ENCODE measurements at places on chromosomes 16 and 17.

- no peak for DNase-seq
Measured at GRCh38 chr16:51881731-51882130, 665.2 kb downstream of the TOX3 start.

GRCh38 chr17:48818361-48818841, 1.4 kb upstream of the TTLL6 start:
- no peak for DNase-seq

DNA sequence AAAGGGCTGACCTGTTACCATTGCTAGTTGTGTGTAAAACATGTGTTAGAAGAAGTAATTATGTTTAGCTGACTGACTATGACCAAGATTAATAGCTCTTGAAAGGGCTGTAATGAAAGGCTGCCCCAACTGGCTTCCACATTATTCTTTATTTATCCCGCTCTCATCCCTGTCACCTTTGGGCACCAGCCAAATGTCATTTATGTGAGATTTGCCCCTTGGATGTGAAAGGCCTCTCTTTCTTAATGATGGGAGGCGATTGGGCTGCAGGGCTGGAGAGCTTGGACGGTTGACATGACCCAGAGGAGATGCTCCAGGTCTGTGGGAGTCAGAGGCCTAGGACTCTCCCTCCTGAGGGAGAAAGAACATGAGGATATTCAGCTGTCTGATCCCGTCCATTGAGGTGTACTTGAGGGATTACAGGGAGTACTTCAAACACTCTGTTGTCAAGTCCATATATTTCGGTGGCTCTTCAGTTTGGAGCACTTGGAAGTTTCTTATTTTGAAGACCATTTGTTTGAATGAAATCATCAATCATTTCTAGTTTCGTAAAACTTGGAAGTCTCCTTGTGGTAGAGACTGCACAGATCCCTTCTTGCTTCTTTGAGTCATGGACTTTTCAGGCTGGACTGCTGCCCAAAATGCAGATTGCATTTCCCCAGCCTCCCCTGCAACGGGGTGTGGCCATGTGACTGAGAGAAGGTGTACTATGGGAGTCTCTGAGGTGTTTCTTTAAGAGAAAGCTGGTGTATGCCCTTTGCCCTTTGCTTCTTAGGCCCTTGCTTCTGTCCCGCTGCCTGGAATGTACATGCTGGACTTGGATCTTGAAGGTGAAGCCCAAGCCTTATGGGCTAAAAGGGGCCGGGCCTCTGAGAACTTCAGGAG, 51.3 kb downstream of the FTO start:
- peak; percentile 36 for DNase-seq

DNA sequence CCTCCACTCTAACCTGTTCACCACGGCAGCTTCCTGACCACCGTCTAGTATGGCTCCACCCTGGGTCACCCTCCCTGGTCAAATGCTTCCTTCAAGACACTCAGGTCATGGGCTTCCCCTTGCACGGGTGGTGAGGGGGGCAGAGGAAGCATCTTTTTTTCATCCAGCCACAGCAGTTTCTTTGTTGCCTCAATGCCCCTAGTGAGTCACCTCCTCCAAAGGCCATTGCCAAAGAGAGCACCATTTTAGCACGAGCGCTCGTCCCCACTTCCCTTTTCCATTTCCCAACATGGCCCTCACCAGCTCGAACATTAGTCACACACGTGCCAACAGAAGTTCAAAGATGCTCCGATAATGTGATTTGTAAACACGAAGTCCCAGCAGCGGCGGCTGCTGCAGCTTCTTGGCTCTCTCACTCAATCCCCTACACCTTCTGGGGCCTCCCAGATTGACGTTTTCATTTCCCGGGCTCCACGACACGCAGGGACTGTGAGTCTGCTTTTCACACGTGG, 134.6 kb downstream of the GAS7 start:
- DNase-seq, result no peak

DNA sequence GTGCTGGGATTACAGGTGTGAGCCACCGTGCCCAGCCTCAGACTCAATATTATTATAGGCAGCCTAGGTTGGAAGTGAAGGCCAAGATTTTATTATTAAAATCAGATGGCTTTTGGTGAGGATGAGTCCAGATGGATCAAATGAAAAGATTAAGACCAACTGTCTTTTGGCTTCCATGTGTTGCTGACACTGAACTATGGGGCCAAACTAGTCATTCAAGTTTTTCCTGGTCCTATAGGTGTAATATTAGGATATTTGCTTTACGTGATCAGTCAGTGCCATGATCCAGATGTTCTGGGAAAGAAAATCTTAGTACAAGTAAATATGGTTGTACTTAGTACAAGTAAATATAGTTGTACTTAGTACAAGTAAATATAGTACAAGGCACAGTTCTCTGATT, 140.6 kb downstream of the MAP2K6 start:
- DNase-seq, result no peak

DNA sequence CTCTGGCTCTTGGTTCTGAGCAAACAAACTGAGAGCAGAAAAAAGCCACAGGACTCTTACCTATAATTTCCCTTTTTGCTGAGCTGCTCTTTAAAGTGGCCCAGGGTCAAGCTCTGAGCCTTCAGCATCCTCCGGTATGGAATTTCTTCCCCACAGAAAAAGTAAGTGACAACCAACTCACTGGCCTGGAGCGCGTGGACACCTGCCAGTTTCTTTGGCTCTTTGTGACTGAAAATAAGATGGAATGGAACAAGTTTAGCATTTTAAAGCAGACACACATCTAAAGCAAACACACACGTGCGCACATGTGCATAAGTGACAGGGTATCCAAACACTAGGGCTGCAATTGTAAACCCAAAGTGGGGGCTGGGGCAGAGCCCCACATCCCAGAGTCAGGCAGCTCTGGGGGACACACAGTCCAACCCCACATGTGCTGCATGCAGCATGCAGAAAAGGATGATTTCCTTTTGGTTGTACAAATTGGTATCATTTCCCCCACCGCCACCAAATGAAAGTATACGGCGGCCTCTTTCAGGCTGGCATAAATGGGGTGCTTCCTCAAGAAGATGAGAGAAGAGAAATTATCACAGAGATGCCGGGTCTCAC, 27.5 kb downstream of the AXIN2 start:
- no peak for DNase-seq

GRCh38 chr16:66635406-66635805, 30.9 kb downstream of the CMTM3 start:
- DNase-seq, result no peak

DNA sequence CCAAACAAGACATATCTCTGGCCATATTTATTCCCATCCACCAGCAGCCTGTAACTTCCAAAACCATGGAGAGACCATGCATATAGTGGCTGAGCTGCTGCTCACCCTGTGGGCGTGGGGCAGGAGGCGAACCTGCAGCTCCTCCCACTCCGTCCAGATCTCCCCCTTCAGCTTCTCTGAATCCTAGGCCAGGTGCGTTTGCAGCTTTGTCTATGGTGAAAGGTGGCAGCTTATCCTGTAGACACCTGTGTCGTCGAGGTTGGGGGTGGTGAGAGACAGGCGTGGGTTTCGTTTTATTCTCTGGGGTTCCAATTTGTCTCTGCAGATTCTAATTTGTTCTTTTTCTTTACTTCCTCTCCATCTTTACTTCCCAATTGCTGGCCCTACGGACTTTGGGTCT, 9.7 kb upstream of the ANKS4B start:
- DNase-seq, result no peak

DNA sequence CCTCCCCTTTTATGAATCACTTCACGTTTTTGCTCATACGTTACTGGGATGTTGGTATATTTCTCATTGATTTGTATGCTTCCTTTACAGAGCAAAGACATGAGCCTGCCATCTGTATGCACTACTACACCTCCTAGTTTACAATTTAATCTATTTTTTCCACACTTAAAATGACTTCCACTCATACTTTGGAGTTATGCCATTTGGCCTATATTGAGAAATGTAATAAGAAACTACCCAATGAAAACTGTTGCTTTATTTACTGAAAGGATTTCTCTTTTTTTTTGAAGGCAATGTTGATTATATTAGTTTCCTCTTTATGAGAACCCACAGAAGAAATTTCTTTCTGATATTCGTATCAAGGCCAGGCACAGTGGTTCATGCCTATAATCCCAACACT, 43.1 kb downstream of the DUSP14 start:
- DNase-seq, result no peak

DNA sequence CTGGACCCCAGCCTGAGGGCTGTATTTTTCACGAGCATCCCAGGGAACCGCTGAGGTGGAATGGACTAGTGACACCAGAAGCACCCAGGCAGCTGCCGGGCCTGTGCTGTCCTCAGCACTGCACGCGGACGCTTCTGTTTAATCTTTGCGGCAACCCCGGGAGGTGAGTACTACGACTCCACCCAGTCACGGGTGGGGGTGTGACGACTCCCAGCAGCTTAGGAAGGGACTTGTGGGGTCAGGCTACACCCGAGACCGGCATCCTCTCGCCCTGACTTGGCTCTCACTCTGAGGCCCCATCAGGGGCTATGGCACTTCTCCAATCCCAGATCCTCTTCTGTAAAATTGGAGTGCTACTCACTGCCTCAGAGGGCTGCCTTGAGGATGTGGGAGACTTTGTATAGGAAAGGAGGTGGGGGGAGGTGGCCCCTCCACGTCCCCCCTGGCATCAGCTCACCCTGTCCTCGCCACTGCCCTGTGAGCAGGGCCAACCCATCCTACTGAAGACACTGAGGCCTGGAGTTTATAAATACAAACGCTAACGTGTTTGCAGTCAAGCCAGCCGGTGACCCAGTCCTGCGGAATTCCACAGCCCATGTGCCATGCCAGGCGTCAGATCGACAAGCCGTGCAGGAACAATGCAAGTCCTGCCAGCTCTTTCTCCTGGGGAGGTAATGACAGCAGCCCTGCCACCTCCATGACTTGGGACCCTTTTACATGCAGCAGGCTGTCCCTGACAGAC, 44.4 kb downstream of the PPL start:
- peak; percentile 37 for DNase-seq

DNA sequence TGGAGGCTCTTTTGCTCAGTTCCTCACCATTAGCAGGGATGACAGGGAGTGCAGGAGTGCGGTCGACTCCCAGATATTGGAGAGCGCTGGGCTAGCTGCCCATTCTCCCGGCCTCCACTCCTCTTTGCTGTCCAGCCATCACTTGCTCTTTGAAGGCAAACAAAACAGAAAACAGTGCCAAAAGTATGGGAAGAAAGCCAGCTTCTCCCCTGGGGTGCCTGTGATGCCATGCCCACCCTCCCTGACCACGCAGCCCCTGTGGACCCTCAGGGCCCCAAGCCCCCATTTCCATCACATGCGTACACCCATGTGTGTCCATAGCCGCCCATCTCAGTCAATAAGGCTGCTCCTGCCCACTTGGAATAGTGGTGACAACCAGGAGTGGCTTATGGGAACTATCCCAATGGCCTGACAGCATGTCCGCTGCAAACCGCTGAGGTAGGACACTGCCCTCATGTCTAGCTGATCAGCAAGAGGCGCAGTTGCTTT, 30.0 kb downstream of the MAPT start:
- no peak for DNase-seq

- no peak for DNase-seq
Measured at GRCh38 chr16:4833584-4833983, 13.5 kb downstream of the GLYR1 start.

DNA sequence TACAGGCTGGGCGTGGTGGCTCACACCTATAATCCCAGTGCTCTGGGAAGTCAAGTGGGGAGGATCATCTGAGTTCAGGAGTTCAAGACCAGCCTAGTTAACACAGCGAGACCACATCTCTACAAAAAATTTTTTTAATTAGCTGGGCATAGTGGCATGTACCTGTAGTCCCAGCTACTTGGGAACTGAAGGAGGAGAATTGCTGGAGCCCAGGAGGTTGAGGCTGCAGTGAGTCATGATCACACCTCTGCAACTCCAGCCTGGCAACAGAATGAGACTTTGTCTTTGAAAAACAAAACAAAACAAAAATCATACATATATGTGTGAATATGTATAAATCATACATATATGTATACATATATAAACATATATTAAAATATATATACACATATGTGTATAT, 54.1 kb upstream of the MARCHF10 start:
- no peak for DNase-seq

- DNase-seq, result no peak
Measured at GRCh38 chr17:9239793-9240658, 218.7 kb downstream of the NTN1 start.

GRCh38 chr17:82269138-82269881, 4.2 kb downstream of the CSNK1D start:
- no peak for DNase-seq

DNA sequence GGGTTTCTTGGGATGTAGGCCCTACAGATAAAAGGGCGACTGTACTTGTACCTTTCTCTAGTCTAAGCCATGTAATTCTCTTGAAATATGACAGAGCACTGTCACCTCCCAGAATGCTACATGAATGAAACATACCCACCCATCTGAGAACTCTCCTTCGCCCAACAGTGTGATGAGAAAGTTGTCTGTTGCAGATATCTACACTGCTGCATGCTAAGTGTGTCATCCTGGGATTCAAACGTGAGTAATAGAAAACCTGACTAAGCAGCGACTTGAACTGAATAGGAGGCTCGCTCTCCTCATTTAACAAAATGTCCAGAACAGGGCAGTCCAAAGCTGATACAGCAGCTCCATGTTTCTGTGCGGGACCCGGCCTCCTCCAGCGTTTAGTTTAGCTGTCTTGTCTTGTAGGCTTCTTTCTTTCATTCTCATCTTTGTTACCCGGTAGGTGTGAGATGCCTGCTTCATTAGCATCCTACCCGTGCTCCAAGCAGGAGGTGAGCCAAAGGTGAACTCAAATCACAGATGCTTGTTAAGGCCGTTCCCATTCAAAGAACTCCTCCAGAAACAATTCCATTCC, 211.9 kb downstream of the PRKCA start:
- DNase-seq, result no peak

GRCh38 chr16:84614968-84615813, 2.7 kb downstream of the COTL1 start:
- DNase-seq, result no peak

- no peak for DNase-seq
Measured at GRCh38 chr16:719815-720446, 1.0 kb upstream of the ANTKMT start.

DNA sequence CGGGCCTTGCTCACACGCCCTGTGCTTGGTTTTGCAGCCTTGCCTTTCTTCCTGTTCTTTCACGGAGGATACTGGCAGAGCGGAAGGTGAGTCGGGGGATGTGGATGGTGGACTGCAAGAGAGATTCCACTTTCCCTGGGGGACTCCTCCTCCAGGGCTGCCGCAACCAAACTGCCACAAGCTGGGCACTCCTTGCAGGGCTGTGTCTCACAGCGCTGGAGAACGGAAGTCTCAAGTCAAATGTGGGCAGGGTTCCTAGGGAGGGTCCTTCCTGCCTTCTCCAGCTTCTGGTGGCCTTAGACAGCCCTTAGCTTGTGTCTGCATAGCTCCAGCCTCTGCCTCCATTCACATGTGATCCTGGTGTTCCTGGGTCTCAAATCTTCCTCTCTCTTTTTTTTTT, 11.4 kb upstream of the BIRC5 start:
- no peak for DNase-seq

DNA sequence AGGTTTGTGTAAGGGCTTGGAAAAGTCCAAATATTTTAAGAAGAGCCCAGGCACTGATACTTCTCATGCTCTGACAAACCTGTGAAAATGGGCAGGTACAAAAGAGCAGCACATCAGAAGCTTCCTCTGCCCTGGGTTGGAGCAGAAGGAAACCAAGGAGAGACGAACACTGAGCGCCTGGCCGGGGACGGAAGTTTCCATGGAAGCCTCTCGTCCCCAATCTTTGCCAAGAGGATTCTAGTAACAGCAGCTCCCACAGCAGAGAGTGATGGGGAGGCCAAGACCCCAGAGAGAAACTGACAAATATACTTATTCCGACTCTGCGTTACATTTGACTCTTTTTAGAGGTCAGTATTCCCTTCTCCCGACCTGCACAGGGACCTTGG, 268.5 kb downstream of the C16orf95 start:
- DNase-seq, result no peak
